ENCODE measurements at places on chromosomes 4 and X.

- peak; percentile 54 for DNase-seq
These were observed 68.7 kb upstream of the TEX13D start for GRCh38 chrX:124263743-124264142.

DNA sequence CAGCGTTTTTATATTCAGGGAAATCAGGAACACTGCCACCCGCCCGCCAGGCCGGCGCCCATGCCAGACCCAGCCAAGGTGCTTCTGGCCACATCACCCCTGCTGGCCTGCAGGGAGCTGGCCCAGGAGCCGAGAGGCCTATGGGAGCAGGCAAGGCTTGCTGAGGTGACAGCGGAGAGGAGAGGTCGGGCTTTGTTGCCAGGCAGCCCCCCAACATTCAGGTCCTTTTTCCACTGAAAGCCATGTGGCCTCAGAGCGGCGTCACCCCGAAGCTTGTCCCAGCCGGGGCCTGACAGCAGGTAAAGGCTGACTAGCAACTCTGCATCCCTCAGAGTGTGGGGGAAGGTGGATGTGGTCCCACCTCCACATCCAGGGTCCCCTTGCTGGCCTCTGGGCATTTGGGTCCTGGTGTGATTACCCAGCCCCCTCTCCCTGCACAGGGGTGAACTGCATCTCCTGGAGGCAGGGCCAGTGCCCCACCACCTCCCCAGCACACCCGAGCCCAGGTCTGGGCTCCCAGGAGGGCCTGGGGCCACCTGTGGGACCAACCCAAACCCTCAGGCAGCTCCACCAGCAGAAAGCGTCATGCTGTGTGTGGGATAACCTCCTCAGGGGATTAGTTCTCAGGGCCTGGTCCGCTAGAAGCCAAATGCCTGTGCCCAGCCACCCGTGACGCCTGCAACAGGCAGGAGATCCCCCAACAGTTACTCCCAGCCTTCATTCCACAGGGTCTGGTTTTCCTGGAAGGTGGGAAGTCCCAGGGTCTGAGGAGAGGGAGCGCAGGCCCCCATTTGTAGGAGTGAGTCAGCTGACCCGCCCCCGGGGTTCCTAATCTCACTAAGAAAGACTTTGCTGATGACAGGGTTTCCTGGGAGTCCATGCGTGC, at the start of gene PDE6B:
TSS of gene PDE6B (plus strand) at position 869 of the 886 bp plus-strand sequence. CDS start 54 bp downstream, outside the sequence.
- no peak for DNase-seq

DNA sequence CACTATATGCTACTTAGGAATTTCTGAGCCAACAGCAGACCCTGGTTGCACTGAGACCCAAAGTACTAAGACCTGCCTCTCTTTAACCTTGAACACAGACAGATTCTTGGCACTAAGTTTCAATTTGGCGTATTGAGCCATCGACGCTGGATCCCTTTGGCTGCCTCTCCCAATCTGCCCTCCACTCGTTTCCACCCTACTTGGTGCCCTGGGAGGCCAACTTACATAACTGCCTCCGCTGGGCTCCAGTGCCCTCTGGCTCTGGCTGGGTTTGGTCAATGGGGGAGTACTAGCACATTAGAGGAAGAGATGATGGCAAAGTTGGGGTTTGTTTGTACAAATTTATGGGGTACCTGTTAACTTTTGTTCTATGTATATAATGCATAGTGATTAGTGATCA, 63.5 kb downstream of the TMEM156 start:
- DNase-seq, result no peak

DNA sequence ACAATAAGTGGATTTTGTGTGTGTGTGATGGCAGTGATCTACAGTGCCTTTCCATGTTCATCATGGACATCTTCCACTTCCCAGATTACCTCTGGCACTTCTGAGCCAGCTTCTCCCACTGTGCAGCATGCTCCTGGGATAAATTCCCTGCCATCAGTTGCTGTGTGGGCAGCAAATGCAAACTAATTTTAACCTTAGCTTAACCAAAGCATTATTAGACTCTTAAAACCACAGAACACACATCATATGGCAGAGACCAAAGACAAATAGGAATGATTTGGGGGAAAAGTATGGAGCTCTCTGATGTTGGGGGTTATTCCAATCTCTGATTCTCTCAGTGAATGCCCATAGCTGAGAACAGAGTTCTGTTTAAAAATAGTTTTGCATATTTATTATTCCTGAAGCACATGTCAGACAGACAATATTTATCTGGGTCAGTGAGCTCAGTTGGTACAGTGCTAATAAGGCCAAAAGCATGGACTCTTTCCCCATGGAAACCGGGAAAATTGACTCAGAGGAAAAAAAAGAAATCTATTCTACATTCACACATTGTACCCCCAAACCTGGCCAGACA, 567.4 kb downstream of the IQCM start:
- DNase-seq, result no peak

DNA sequence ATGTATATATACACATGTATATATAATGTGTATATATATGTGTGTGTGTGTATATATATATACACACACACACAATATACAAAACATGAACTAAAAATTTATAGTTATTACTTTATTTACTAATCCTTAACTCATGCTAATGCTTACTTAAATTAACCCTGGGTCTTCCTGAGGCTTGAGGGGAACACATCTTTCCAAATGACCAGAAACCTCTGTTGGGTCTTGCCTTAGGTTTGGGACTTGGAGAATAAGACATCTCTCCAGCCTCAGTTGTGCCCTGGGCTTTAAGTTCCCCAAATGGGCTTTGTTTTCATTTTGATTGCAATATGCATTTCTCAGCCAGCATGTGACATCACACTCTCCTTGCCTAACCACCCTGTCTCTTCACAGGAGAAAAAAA, 7.7 kb downstream of the GEMIN8 start:
- DNase-seq, result no peak

GRCh38 chr4:155703486-155704247, 37.0 kb downstream of the GUCY1A1 start:
- DNase-seq, result peak; percentile 76

GRCh38 chr4:42133006-42133405, 19.4 kb downstream of the BEND4 start:
- no peak for DNase-seq

DNA sequence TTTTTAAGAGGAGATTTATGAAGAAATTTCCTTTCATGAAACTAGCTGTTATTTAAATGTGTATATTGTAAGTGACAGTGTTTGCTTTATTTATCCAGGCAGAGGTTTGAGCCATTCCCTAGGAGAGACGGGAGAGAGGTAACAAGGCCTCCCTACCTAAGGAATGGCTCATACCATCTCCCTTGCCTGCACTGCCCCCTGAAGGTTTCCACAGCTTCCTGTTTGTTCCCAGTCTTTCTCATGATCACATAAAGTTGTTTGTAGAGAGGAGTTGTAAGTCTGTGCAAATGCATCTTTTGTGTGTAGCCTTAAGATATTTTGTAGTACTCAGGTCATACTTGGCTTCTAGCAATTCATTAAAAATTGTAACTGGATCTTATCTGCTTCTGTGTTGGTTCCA, 1504.5 kb upstream of the PCDH10 start:
- DNase-seq, result peak; percentile 69

GRCh38 chrX:145484740-145485139, 237.4 kb downstream of the SPANXN1 start:
- DNase-seq, result peak; percentile 29

GRCh38 chr4:72107456-72107855, 75.7 kb downstream of the NPFFR2 start:
- DNase-seq, result peak; percentile 54

- no peak for DNase-seq
These were observed 93.6 kb downstream of the DTHD1 start for GRCh38 chr4:36374836-36375511.

GRCh38 chrX:132648895-132649294, 160.1 kb upstream of the MBNL3 start:
- no peak for DNase-seq

DNA sequence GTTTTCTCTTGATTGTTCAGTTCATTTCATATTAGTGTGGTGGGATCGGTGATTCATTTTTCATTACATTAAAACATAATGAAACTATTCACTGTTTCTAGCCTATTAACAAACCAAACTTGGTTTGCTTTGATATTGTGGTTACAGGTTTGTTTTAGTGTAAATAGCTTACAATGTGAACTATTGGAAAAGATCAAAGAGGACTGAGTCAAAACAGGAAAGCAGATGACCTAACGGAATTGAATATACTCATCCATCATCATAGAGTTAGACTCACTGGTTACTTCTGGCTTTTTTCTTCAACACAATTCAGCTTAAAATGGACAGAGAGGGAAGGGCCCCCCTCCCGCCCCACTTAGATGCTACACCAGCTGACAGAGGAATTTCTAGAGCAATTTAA, 616.2 kb upstream of the AADAT start:
- no peak for DNase-seq

Measured in bronchial epithelial cell (primary cell).